AG09319 (cell line): ENCODE measurements at places on chromosomes 1 and 21.

DNA sequence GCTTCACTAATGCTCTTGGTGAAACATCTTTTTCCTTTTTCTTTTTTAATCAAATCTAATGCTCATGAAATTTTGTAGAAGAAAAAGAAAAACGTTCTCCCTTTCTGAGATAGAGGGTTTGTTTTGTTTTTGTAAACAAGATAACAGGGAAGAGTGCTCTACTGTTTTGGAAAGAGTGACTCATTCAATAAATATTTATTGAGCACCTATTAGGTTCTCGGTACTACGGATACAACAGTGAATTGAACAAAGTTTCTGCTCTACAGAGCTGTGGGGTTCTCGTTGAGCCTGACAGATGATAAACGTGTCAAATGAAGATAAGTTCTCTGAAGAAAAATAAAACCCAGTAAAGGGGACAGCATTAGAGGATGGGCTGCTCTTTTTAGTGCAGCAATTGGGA is 7.0 kb downstream of the PGM1 start:
- no peak for DNase-seq

DNA sequence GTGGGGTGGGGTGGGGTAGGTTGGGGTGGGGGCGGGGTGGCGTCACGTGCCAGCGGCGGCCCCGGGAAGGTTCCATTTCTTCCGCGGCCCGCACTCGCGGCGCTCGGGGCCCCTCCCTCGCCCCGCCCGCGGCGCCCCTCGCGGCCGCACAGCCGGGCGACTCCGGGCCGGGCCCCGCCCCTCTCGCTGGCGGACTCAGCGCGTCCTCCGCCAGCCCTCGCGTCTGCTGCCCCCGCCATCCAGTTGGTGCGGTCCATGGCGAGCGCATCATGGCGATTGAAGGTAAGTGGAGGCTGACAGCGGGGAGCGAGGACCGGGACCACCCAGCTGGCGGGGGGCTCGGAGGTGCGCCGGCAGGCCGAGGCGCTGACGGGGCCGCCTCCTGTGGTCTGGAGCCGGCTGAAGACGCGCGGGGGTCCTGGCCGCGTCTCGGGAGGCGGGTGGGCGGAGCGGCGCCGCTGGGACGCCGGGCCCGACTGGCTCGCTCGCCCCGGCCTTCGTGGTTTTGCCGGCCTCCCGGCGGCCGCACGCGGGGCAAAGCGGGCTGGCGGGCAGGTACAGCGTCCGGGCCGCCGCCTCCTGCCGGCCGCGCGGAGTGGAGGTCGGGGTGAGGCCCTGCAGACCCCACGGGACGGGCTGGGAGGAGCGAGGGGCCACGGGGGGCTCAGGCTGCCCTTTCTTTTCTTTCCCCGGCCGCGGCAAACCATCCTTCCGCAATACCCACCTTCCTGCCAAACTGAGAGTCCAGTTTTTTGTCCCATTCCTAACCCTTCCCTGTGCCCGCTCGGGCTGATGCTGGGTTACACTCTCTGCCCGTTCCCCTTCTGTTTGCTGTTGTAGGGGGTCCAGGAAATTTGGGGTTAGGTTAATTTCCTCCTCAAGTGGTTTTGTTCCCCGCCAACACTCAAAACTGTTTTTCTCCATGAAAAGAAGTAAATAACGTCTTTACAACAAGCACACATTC is at the start of gene SYT14:
Gene SYT14, plus strand, starts transcription at position 222 of the 964 bp plus-strand sequence. Its CDS starts 48 bp downstream, at position 270.
- DNase-seq: peak; percentile 32

DNA sequence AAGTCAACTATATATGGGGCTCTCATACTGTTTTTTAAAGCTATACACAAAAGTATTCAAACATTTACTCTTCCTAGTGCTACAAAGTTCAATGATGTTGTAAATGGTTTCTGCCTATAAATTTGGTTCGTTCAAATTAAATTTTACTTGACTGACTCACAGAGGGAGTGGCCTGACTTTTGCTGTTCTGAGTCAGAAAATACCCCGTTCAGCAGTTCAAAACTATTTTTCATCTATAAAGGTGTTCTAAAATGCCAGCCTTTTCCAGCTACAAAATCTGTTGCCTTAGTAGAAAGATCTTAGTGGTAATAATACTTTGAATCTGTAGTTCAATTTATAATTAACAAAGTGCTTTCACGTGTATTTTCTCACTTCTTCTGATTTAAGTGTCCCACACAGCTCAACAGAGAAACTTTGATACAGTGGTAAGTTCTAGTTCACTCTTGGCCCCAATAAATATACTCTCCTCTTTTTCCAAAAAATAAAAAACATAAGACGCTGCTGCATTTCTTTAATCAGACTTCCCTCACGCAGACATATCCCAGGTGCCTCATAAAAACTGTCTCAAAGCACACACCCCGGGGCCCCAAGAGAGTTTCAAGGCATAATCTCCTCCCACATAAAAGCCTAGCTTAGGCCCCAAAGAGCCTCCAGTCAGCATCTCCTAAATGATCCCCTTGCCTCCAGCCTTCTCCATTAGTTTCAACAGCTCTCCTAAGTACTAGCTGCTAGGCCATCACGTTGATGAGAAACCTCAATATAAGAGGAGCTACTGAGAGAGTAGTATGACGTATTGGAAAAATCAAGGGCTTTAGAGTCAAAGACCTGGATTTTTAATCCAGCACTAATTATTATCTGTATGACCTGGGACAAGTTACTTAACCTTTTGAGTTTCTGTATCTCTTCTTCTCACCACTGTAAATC is 3.2 kb downstream of the PTP4A2 start:
- DNase-seq: no peak

GRCh38 chr1:202760589-202760988 is 47.6 kb downstream of the KDM5B start:
- no peak for DNase-seq

- no peak for DNase-seq
Observed at GRCh38 chr1:3692598-3692997, 40.3 kb downstream of the TP73 start.
